ENCODE measurements at places on chromosomes 1 and 21.

GRCh38 chr1:238111516-238111915 is 220.8 kb upstream of the ZP4 start:
- no peaks in the 10 kb centered on the region for H3K4me1 ChIP-seq
- DNase-seq = no peak
- no peak overlapping the region for H3K27ac ChIP-seq
- no peaks in the 10 kb centered on the region for H3K36me3 ChIP-seq
- no peak overlapping the region for H3K4me3 ChIP-seq

DNA sequence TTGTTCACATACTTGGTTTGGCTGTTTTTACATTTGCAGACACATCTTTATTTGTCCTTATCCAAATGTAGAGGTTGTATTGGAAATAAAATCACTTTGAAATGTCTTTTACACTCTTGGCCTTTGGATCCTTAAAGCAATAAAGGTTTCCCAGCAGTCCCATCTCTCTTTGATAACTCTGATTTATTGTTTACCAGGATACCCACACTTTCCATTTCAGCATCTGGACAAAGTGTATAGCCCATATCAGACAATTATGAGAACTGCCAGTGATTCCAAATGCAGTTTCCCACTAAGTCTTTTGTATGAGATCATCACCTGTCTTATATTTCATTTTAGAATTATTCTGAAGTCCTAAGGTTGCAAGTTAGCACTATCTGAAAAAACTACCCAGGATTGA is 114.7 kb downstream of the NEK7 start:
- H3K4me3 ChIP-seq = no peak overlapping the region
- H3K27ac ChIP-seq = no peak overlapping the region
- H3K4me1 ChIP-seq = no peaks in the 10 kb centered on the region
- DNase-seq = no peak
- no peaks in the 10 kb centered on the region for H3K27me3 ChIP-seq

- H3K4me3 ChIP-seq = no peak overlapping the region
- no peaks in the 10 kb centered on the region for H3K27me3 ChIP-seq
- H3K27ac ChIP-seq = no peak overlapping the region
- DNase-seq = no peak
Measured at GRCh38 chr1:177944016-177944949, 25.6 kb downstream of the SEC16B start.

GRCh38 chr1:169090900-169091311 is 15.6 kb upstream of the ATP1B1 start:
- H3K4me1 ChIP-seq = no peaks in the 10 kb centered on the region
- H3K27me3 ChIP-seq = no peaks in the 10 kb centered on the region
- no peaks in the 10 kb centered on the region for H3K36me3 ChIP-seq

DNA sequence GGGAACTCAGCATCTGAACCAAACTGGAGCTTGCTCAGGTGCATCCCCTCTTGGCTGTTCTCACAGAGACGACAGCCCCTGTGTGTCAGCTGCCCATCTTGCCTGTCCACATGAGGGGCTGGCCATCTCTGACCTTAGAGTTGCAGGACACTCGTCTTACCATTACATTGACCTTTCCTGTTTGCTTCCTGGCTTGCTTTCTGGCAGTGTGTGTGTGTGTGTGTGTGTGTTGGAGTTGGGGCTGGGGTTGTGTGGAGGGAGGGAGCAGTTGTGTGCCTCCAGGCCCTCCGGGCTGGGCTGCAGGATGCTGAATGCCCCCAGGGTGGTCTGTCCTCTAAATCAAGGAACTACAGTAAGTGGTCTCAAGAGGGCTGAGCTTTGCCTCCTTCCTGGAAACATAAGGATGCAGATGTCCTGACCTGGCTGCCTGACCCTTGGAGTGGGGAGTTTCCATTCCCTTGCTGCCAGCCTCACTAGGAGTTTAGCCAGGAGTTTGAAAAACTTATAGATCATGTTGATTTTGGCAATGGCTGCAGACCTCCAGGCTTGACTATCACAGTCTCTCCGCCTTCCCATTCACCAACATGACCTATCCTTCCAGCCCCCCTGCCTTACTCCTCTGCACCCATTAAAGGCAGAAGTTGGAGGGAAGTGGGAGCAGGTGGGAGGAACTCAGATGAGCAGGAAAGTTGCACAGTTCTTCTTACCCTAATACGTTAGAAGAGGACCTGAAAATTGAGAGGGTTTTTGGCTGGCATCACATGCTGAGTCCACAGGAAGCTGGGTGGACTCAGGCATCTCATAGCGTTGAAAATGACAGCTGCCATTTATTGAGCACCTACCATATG is 19.0 kb downstream of the RASSF5 start:
- DNase-seq = no peak
- H3K4me1 ChIP-seq = no peaks in the 10 kb centered on the region
- no peaks in the 10 kb centered on the region for H3K36me3 ChIP-seq
- no peak overlapping the region for H3K27ac ChIP-seq

GRCh38 chr1:229230140-229230892 is 40.6 kb upstream of the RAB4A start:
- peak overlapping the region; percentile 43 for H3K4me3 ChIP-seq
- peaks cover 17% of the 10 kb centered on the region for H3K4me1 ChIP-seq
- H3K36me3 ChIP-seq = no peaks in the 10 kb centered on the region
- no peaks in the 10 kb centered on the region for H3K27me3 ChIP-seq
- H3K27ac ChIP-seq = peak overlapping the region; percentile 72

- no peak overlapping the region for H3K4me3 ChIP-seq
- DNase-seq = no peak
- no peaks in the 10 kb centered on the region for H3K27me3 ChIP-seq
- no peak overlapping the region for H3K27ac ChIP-seq
Measured at GRCh38 chr1:6673816-6674398, 27.7 kb downstream of the DNAJC11 start.

- DNase-seq = peak; percentile 28
- peak overlapping the region; percentile 86 for H3K27ac ChIP-seq
- H3K4me3 ChIP-seq = peak overlapping the region; percentile 83
- H3K4me1 ChIP-seq = peaks cover 35% of the 10 kb centered on the region
Measured at GRCh38 chr1:28233264-28233606, 406 bp upstream of the DNAJC8 start.

DNA sequence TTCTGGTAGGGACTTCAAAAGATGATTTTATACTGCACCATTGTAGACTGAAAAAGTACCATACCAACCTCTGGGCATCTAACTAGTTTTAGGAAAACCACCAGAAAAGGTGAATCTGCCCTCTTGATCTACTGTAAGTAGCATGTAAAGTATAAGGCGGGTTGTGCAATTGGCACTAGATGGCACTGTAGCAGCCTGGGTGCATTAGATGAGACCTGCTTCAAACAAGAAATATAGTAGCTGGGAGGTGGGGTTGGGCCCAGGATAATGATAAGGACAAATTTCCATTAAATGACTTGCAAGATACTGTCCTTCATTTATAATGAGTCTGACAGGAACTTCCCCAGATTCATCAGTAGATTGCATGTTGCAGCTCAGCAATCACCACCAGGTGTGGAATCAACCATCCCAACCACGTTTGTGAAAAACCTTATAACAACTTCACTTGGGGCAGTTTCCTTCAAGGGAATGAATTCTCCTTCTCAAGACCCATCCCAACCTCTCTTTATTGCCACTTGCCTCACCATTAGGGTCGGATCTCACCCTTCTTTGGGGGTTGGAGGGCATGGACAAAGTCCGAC is 37.3 kb upstream of the IL10 start:
- no peak overlapping the region for H3K27ac ChIP-seq
- H3K36me3 ChIP-seq = no peaks in the 10 kb centered on the region
- no peaks in the 10 kb centered on the region for H3K4me1 ChIP-seq
- H3K4me3 ChIP-seq = no peak overlapping the region
- no peak for DNase-seq

GRCh38 chr1:82052563-82052962 is 251.8 kb downstream of the ADGRL2 start:
- no peak for DNase-seq
- no peaks in the 10 kb centered on the region for H3K27me3 ChIP-seq
- no peak overlapping the region for H3K27ac ChIP-seq

DNA sequence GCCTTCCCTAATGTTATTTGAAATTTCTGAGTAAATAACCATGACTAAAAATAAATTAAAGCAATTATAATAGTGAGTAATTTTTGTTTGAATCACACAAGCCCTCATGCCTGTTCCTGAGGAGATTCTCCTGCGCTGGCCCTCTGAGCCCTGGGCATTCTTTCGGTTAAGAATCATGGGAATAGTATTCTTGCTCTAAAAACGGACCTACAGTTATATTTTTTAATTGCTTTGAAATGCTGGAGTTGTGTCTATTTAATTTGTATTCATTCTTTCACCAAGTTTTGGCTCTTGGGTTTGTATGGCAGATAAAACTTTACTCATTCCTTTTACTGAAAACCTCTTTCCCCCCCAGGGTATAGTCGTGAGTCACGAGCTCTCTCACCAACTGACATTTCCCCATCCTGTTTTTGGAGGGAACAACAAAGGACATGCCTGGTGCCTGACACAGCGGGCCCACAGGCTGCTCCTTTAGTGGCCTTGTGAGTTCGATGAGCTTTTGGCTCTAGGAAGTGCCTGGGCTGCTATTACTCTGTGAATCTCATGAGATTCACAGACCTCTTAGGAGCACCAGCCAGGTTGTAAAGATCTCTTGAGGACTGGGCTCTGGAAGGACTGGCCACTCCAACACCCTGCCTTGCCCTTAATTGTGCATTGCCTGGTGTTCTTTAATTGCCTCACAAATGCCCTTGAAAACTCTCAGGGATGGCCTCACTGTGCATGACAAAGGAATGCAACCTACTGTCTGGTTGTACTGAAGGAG is 58.6 kb downstream of the DDR2 start:
- no peak overlapping the region for H3K4me3 ChIP-seq
- H3K27me3 ChIP-seq = no peaks in the 10 kb centered on the region
- peak; percentile 80 for DNase-seq

DNA sequence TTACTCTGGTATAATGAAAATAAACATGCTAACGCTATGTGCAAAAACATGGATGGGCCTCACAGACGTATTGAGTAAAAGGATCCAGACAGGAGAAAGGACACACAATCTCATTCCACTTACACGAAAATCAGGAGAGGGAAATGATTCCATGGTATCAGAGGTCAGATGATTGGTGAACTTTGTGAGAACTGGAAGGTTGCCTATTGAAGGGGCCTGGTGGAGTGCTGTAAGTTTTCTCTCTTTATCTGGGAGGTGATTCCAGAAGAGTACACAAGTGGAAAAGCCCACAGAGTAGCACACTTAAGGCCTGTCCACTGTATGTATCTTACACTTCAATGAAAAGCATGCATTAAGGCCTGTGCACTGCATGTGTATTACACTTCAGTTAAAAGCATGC is 9.6 kb downstream of the GSTM2 start:
- DNase-seq = no peak
- peaks cover 18% of the 10 kb centered on the region for H3K4me1 ChIP-seq
- peaks cover 14% of the 10 kb centered on the region for H3K36me3 ChIP-seq
- H3K27me3 ChIP-seq = no peaks in the 10 kb centered on the region
- peak overlapping the region; percentile 89 for H3K27ac ChIP-seq
- H3K4me3 ChIP-seq = peak overlapping the region; percentile 11

DNA sequence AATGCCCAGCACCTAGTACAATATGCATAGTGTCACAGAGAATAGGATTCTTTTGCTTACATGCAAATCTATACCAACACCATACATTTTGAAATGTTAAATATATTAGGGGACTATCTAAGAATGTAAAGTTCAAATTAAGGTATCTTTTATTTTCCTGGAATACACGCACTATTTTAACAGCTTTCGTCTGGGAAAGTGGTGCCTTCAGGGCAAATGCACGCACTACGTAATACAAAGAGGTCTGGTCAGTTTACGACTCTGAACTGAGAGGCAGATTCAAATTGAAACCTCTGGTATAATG is 931 bp downstream of the FUBP1 start:
- no peak for DNase-seq
- peak overlapping the region; percentile 83 for H3K4me3 ChIP-seq
- H3K4me1 ChIP-seq = peaks cover 42% of the 10 kb centered on the region
- peaks cover 2% of the 10 kb centered on the region for H3K36me3 ChIP-seq
- peak overlapping the region; percentile 96 for H3K27ac ChIP-seq
- H3K27me3 ChIP-seq = no peaks in the 10 kb centered on the region

DNA sequence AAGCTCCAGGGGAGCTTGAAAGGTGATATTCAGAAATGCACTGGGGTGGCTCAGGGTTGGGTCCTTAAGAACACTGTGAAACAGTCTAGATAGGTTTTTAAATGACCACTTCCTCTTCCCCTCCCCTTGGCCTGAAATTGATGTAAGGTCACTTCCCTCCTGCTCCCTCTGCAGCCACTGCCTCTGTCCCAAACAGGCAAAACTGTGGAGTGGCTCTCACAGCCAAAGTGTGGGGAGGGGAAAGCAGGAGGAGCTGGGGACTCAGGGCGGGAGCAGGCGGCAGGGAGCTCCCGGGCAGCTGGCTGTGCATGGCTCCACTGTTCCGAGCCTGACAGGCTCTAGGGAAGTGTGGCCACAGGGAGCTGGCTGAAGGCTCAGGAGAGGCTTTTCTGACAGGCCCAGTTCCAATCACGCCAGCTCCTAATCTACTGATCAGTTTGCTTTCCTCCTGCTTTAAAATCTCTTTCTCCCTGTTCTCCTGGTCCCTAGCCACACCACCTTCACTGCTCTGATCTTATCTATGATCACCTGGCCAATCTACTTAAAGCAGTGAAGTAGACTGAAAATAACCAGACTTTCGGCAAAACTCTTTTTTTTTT is 5.1 kb upstream of the CSRP1 start:
- no peaks in the 10 kb centered on the region for H3K36me3 ChIP-seq
- no peak overlapping the region for H3K4me3 ChIP-seq
- peak; percentile 63 for DNase-seq
- H3K4me1 ChIP-seq = peaks cover 12% of the 10 kb centered on the region

DNA sequence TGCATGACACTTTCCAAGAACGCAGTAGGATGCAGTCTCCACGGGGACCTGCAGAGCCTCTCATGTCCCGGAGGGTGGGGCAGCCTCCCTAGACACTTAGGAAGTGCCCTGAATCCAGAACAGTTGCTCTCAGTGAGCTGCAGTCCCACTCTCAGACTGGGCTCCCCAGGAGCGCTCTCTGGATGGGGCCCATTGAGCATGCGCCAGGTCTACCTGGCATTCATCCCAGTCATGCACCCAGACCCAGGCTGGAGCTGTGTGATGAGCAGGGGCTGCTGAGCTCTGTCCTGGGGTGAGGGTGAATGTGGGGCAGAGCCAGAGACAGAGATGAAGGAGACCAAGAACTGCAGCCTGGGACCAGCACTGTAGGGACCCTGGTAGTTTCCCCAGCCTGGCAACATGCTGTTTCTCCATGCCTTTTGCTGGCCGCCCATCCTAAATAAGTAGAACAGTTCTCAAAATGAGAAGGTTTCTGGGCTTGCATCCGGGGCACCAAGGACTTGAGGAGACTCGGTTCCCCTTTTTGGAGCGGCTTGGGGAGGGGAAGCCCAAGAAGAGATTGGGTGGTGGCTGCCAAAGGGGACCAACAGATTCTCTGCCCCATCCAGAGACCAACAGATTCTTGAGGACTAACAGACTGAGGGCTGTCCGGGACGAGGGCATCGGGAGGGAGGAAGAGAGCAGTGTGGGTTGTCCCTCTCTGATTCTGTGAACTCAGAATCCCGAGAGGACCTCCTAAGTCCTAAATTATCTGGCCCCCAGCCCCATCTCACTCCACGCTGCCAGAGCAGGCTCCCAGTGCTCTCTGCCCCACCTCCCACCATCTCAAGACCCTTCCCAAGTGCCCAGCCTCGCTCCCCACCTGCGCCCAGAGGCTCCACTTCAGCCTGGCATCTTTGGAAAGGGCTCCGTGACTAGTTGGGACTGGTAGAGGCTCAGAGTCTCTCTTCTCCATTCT is 1.0 kb upstream of the PGLYRP4 start:
- no peak overlapping the region for H3K4me3 ChIP-seq
- no peaks in the 10 kb centered on the region for H3K36me3 ChIP-seq
- DNase-seq = no peak

All from psoas muscle (tissue), 8 donors.